Panc1 (cell line): ENCODE measurements at places on chromosomes 5 and 9.

DNA sequence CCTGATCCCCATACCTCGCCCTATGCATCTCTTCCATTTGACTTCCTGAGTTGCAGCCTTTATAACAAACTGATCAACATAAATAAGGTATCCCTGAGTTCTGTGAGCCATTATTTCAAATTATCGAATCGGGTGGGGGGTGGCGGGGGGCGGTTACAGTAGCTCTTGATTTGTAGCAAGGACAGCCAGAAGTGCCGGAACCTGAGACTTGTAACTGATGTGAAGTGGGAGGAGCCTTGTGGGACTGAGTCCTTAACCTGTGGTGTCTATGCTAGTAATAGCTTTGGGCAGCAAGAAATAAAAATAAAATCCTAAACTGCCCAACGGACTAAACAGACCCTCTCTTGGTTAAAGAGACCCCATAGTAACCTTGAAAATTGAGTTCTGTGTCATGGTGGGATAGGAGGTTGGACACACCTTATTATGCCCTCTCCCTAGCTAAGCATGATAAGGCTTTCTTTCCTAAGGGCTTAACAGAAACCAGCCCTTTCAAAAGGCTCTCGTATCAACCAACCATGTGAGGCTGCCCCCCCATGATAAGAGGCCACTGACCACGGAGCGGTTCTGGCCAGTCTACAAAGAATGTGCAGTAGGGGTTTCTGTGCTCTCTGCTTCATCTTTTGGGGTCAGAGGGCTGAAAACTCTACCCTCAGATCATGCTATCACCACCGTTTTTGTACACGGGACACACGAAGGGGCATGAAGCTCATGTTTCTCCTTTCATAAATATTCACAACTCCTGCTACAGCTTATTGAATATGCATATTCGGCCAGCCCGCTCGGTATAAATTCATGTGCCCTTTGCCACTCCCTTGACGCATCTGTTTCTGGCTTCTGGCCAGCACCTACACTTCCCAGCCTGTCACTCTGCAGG is 39.5 kb upstream of the IQGAP2 start:
- DNase-seq = no peak

DNA sequence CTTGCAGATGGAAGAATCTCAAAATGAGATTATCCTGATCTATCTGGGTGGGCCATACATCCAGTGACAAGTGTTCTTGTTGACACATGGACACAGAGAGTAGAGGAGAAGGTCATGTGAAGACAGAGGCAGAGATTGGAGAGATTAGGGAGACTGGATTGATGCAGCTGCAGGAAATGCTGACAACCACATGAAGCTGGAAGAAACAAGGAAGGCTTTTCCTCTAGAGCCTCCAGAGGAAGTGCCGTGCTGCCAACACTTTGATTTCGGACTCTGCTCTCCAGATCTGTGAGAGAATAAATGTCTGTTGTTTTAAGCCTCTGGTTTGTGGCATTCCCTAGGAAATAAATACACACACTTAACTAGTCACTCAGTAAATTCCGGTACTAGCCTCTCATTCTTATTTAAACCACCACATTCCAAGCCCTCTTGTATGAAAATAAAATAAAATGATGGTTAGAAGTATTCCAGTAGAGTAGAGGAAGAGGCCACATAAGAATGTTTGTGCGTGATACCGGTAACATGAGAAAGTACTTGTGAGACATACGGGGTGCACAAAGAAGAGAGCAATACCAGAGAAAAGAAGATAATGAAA is 110.9 kb upstream of the DMAC1 start:
- no peak for DNase-seq

DNA sequence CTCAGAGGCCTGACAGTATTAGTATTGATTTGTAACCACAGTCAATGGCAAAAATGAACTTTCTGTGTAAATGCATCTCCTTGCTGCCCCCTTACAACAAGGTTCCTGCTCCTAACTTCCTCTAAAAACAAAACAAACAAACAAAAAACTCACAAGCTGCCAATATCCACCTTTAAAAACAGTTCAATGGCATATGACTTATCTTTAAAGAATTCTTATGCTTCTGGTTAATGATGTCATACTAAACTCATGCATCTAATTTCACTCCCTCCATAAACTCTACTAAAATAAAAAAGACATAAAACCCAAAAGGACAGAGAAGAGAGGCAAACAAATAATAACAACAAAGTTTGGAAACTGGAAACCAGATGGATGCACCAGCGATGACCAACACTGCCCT is 9.0 kb upstream of the OR1N1 start:
- no peak for DNase-seq

DNA sequence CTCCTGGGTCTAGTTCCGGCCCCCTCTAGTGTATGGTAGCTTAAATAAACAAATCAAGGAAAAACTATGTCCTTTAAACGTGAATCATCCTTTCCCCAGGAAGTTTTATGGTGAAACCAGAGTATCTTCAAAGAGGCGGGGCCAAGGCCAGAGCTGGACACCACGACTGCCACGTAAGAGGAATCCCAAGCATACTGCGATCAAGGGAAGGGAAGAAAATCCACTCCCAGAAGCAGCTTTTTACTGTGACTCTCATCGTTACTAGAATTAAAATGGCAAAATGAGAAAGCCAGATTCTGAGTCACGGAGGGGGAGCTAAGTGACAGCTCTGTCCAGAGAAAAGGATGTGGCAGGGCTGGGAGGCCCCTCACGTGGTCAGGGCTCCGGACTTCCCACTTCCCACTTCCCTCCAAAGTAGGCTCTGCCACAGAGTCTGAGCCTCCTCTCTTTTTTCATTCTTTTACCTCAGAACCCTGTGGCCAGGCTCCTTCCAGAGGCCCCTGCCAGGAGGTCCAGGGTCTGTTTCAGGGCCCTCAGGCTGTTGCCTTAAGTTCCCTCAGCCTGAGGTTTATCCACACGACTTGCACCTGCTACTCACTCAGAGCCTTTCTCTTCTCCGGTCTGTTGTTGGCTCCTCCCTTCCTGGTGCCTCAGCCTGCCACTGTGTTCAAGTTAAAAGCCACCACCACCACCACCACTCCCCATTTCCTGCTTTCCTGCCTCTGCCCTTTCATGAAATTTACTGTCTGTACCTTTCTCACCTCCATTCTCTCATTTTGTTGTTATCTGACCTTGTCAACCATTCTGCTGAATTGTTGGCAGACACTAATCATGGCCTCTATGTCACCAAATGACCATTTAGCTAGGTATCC is 1.4 kb upstream of the GLRX start:
- peak; percentile 82 for DNase-seq

DNA sequence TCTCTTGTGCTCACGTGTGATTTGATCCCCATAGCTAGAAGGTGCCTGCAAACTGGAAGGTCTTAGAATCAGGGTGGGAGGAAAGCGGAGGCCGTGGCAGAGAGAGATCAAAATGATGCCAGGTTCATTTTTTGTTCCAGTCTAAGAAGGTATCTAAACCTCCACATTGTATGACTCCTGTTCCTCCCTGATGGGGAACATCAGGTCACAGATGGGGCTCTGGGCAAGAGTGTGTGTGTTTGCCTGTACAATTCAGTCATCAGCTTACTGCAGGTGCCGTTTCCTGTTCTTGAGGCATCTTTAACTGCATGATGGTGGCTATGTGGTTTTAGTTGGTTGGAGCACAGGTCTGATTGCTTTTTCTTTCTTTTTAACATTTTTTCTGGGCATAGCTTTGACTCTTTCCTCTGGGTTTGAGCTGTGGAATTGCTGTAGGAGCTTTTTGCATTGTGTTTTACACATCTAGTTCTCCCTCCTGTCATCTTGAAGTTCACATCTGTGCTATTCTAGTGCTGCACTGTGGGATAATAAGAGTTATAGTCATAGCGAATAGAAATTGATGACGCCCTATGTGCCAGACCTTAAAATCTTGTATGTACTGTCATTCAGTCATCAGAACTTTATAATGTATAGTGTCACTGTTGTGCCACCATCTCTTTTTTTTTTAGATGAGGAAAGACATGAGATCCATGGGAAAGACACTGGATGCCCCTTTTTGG is 30.8 kb downstream of the ARHGAP26 start:
- DNase-seq = no peak

DNA sequence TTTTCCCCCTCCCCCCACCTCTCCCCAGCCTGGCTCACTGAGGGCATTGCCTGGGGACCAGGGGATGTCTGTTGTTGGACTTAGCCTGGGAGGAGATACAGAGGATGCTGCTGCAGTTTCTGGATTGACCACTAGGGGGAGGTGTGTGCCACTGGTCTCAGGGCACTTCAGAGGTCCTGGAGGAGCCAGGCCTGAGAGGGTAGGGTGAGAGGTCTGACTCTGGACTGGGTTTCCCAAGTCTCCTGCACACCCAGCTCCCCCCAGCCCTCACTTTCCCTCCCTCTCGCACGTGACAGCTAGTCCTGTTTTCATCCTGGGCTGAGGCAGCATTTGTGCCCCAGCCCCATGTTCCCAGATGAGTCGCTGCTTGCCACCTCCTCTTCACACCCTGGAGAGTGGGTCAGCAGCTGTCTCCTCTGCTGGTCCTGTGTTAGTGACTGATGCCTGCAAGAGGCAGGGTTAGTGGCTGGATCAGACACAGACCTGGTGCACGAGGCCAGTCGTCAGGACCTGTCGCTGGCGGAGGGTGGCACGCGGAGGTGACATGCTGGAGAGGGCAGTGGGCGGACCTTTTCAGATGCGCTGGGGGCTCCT is 4.4 kb downstream of the IL3 start:
- peak; percentile 81 for DNase-seq

- DNase-seq = no peak
These were observed 287.7 kb downstream of the ACTL7B start for GRCh38 chr9:108568093-108568492.

DNA sequence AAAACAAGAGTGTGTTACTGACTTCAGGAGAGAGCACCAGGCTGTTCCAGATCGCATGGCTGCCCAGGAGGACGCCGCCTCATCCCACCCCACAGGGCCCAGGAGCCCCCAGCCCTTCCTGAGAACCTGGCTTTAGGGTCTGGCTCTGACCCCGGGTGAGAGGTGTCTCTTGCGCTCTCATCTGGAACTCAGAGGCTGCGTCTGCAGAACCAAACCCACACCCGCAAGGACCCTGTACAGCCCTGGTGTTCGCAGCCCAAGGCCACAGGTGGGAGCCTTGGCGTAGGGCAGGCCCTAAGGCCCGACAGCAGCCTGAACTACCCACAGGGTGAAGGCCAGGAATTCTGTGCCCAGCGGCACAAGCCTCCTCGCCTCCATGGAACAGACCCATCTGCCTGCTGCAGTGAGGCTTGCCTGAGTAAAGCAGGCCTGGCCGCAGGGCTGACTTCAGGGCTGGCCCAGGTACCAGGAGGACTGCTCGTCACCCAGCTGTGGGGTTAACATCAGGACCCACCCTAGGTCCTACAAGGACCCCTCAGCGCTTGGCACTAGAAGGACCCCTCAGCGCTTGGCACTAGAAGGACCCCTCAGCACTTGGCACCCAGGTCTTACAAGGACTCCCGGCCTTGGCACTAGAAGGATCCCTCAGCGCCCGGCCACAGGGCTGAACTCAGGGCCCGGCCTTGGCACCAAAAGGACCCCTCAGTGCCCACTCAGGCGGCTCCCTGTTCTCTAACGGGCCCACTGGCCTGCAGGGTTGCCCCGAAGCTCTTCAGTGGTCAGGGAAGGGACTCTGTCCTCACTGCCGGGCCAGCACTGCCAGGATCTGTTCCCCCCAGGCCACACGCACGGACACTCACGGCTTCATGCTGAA is 48.2 kb downstream of the NKD2 start:
- DNase-seq = no peak

- DNase-seq = no peak
These were observed 36.7 kb downstream of the CDK7 start for GRCh38 chr5:69271376-69271775.

DNA sequence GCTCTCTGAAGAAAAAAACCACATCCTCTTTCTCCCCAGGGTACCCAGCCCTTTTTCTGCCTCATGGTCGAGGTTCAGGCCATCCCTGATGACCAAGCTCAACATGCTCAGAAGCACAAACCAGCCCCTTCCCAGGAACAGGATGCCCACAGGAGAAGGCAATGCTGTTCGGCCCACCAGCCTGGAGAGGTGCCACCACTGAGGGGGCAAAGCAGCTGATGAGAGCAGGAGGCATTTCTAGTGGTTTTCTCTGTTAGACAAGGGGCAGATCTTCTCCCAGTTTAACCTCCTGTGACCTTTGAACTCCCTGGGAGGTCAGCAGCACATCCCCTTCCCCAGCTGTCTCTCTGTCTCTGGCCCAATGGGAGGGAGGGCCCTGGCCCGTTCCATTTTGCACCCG is 73.0 kb downstream of the PAX5 start:
- DNase-seq = no peak

- DNase-seq = no peak
These were observed 130.8 kb downstream of the GDNF start for GRCh38 chr5:37709020-37709419.

DNA sequence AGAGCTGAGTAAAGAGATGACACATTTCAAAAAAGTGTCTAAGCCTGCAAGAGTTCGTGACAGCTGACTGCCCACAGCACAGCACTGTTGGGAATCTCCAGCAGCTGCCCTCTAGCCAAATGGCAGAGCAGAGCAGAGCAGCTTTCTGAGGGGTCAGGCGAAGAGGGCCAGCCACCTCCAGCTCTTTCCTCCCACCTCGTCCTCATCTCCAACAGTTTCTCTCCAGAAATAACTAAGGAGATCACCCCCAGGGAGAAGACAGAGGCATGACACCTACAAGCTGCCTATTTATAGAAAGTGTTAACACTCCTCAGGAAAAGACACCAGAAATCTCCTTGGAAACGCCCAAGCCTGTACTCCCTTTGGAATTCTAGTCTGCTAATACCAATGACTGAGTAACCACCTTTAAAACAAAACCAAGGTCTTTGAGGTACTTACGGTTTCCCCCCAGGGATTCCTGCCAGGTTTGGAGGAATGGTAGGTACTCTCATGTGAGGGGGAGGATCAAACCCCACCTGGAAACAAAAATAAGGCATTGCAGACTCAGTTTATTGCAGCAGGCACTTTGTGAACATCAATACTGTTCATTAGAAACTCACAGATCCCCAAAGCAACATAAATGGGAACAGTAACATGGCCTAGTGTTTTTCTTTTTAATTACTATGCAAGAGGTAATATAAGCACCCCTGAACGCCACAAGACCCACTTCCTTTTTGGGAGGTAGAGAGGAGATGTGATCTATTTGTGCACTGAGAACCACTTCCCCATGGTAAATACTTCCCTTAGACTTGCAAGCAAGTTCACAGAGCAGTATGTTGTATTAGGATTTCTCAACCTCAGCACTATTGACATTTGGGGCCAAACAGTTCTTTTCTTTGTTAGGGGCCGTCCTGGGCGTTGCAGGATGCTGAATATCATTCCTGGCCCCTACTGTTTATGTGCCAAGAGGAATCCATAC is 79.3 kb downstream of the TLE1 start:
- DNase-seq = no peak

GRCh38 chr5:95332158-95332557 is 47.3 kb upstream of the MCTP1 start:
- DNase-seq = no peak

GRCh38 chr9:93205896-93206575 is 22.1 kb downstream of the WNK2 start:
- DNase-seq = no peak

DNA sequence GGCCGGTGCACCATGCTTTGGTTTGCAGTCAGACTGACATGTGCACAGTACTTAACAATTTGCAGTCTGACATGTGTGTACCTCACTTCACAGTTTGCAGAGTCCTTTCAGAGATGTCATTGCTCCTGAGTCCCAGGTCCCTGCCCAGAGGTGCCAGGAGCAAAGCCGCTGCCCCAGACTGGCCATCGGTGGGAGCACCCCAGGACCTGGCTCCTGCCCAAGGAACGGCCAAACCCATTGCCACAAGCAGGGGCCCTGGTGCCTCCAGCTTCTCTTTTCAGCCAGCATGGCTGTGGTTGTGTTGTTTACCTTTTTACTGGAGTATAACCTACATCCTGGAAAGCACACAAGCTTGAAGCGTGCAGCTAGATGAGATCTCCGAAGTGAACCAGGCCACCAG is 28.6 kb downstream of the RASGEF1C start:
- no peak for DNase-seq

- no peak for DNase-seq
These were observed 79.4 kb downstream of the AMBP start for GRCh38 chr9:113998525-113999255.
